ENCODE measurements at places on chromosomes 4 and X.
A peak's percentile ranks its signal among the peaks of the same experiment; 100 is the strongest.

DNA sequence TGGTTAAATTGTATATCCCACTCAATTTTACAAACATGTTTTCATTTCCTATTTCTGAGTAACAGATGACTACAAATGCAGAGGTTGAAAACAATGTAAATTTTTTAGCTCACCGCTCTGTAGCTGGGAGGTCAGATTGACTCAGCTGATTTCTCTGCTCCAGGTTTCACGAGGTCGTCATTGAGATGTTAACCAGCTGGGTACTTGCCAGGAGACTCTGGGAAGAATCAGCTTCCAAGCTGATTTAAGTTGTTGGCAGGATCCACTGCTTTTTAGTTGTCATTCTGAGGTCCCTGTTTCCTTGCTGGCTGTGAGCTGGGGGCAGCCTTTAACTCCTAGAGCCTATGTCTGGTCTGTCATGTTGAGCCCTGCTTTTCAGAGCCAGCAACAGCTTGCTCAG is 864.3 kb upstream of the AGA start:
- DNase-seq: no peak

DNA sequence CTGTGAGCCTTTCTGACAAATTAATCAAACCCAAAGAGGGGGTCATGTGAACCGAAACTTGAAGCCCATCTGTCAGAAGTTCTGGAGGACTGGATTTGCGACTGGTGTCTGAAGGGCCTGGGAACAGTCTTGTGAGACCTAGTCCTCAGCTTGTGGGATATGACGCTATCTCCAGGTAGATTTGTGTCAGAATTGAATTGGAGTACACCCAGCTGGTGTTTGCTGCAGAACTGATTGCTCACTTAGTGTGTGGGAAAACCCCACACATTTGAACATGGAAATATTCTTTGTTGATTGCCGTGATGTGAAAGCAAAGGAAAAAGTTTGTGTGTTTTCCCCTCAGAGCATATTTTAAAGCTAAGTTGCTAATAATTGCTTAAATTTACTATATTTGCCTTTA is 30.3 kb upstream of the TMSB15B start:
- no peak for DNase-seq

DNA sequence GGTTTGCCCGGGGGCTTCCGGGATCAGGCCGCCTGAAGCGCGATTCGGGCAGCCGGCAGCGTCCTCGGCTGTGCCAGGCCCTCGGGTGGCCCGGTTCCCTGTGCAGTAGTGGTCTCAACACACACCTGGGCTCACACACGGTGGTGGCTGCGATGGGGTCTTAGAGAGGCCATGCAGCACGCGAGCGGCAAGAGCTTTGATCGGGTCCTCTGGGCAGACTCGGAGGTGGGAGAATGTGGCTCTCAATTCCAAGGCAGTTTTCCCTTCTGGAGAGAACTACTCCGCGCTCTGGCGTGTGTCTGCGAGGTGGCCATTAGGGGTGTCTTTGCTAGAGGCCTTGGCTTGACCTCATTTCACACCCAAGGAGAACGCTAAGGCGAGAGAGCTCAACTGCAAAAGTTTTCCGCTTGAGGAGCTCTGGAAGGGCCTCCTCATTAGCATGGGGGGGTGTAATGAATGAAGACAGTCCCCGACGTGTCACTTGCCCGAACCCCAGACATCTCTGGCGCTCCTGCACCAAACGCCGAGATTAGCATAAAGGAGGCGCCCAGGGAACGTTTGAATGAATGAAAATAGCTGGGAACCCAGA is 771 bp upstream of the RBPJ start:
- DNase-seq: peak; percentile 78

DNA sequence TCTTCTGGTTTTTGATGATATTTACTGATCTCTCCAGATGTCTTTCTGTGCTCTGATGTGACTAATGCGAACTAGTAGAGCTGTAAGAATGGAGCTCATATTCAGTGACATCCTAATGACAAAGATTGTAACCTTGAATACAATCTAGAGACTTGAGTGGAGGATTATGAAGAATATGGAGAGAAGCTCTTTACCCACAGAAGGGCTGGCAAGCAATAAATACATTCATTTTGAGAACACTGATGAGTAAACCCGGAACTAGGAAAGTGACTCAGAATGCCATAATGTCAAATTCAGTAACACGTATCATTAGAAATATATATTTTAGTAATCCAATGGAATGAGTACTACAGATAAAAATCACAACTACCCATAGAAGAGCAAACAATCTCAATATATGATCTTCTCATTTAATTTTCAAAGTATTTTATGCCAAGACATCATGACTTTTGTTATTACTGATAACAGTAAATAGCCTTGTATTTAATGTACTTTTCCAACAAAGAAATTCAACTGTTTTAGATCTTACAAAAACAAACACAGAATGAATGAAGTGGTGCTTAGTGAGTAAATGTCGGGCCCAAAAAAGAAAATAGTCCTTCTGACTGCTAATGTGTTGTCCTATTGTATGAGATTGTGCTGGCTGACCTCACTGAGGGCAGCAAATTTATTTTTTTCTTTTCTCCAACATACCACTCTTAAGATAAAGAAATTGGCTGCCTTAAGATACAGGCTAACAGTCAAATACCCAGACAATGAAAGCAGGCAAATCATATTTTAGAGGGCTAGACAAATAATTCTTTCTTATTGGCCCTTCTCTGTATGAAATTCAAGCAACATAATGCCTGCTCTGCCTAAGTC is 49.2 kb upstream of the HDAC8 start:
- DNase-seq: no peak

DNA sequence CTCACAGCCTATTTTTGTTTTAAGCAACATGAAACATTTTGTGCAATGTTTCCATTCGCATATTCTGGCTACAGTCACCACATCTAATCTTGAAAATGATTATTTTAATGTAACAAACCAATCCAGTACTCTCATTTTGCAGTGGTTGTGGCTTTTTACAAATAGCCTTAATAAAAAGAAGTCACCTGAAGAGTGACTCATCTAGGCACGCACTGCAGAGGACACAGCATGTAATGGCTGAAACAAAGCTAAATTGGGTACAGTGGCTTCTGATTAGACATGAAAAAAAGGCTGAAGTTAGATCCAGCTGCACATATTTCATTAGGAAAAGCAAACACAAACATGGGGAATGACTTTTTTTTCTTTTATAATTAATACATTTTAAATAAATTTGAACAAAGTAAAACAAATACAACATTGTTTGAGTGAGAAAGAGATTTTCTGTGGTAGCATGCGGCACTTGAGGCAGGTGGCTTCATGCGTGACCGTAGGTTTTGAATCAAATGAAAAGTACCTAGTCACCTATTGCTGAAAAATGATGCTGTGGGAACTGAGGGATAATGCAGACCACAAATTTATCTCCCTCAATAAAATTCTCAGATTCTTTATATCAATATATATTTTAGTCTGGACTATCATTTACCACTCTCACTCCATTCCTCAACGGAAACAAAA is 240.8 kb upstream of the DDX53 start:
- no peak for DNase-seq

- DNase-seq: no peak
Measured at GRCh38 chr4:77827343-77827742, 8.2 kb upstream of the CNOT6L start.

DNA sequence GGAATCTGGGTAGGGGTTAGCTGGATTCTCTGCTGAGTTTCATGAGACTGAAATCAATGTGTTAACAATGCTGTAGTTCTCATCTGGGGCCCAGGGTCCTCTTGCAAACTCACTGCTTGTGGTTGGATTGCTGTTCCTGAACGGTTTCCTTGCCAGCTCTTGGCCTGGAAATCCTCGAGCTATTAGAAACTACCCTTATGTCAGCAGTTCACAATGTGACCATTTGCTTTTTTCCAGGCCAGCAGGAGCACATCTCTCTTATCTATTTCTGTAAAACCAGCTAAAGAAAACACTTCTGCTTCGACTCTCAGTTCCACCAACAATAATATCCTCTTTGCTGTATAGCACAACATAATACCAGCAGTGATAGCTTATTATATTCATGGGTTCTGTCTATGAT is 140.1 kb upstream of the TRAM1L1 start:
- no peak for DNase-seq

- no peak for DNase-seq
Measured at GRCh38 chr4:176422001-176422400, 102.2 kb downstream of the SPCS3 start.

DNA sequence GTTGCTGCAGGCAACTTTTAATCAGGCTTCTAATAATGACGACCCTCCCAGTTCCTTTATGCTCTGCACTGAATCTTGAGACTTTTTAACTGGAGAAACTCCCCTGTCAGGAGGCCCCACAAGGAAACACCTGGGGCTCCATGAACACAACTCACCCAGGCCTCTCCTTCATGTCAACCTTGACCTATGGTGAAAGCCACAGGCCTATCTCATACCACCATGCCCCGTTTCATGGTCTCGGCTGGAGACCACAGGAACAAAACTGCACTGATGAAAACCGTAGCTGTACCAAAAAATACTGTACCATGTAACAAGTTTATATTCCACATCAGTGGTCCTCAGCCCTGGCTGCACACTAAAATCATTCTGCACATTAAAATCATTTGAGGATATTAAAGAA is 57.0 kb downstream of the ZNF827 start:
- no peak for DNase-seq

GRCh38 chrX:3697220-3697684 is 16.2 kb downstream of the PRKX start:
- peak; percentile 28 for DNase-seq

GRCh38 chr4:15239866-15240265 is 188.0 kb upstream of the C1QTNF7 start:
- no peak for DNase-seq

DNA sequence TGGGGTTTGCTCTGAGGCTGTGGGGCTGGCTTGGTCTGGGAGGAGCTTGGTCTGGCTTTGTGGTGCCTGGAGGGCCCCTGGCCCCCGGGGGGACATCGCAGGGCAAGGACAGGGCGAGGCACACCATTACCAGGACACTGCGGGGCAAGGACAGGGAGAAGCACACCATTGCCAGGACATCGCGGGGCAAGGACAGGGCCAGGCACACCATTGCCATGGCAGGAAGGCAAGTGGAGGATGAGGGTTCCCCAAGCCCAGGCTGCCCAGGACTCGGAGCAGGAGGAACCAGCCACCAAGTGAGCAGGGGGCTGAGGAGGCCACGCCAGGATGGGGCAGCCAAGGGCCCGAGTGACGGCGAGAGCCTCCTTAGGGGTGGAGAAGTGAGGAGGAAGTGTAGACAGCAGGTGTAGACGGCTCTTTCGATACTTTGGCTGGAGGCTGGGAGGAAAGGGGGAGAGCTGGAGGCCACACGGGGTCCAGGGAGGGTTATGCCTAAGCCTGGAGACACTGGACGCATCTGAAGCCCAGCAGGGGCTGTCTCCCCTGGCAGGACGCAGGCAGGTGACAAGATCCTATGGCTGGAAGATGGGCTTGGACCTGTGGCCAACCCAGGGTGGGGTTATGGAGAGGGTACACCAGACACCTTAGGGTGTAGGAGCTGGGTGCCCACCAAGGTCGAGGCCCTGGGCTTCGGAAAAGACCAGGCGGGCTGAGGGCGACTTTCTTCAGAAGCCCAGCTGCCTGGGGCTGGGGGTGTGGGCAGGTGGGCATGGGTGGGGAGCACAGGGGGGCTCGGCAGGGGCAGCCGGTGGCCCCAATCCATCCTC is 7.3 kb downstream of the NKX1-1 start:
- DNase-seq: no peak

DNA sequence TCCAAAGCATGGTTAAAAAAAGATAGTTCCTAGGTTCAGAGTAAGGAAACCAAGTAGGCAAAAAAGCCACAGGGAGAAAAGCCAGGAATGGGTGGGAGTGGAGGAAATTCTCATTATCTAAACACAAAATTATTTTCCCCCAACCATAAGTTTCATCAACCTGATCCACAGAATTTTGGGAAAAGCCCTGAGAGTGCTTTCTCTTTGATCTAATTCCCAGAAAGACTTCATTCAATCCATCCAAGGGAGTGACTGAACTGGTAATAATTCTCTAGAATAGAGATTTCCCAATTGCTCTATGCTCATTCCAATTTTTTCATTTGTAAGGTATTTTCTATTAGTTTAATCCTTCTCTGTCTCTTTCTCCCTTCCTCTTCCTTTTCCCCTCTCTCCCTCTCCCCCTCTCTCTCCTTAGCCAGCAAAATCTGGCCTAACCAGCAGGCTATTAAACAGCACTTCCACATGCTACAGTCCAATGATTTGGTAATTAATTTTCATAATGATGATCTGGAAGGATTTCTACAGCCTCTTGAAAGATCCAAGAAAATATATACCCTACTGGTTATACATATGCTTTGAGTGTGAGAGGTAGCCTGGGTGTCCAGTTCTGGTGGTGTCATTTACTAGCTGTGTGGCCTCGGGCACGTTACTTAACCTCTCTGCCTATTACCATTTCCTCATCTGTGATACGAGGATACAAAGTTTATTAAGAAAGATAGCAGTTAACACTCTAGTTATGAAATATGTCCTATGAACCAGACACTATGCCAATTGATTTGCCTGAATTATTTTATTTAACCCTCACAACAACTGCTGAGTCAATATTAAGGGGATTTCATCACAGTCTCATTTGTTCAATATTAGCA is 251.5 kb upstream of the RASGEF1B start:
- DNase-seq: no peak

DNA sequence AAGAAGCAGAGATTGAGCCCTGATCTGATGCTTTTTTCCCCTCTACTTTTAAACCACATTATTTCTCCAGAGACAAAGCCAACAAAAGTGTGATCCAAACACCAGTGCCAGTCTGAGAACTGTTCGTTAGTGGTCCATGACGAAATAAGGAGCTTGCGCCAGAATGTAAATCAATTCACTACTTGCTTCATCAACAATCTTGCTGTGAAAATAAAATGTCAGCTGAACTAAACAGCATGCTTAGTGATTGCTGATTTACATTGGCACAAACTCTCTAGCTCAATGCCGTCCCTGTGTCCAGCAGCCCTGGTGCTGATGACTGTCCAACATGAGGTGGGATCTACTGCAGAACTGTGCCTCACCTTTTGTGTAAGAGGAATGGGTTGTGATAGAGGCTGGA is 71.3 kb downstream of the SOX3 start:
- no peak for DNase-seq

DNA sequence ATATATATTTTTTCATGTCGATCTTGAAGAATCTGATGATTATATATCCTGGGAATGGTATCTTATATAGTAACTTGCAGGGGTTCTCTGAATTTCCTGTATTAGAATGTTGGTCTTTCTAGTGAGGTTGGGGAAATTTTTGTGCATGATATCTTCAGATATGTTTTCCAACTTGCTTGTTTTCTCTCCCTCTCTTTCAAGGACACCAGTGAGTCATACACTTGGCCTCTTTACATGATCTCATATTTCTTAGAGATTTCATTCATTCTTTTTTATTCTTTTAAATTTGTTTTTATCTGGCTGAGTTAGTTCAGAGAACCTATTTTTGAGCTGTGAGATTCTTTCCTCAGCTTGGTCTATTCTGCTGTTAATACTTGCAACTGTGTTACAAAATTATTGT is 27.2 kb upstream of the C4orf17 start:
- no peak for DNase-seq

DNA sequence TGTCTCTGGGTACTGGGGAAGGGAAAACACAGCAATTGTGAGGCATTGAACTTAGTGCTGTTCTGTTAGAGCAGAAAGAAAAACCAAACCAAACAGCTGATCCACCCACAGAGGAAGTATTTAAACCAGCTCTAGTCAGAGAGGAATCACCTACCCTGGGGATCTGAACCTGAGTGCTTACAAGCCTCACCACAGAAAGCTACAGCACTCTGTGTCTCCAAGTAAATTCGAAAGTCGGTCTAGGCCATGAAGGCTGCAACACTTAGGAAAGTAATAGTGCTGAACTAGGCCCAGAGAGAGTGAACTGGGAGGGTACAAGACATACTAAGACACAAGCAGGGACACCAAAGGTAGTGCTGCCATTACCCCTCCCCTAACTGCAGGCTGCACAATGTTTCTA is 142.2 kb upstream of the CXorf51A start:
- no peak for DNase-seq

GRCh38 chr4:70761276-70761816 is 39.6 kb downstream of the RUFY3 start:
- no peak for DNase-seq

All from right kidney (tissue), 9 donors.